Astrocyte of the hippocampus (primary cell): ENCODE measurements at places on chromosomes 7 and 10.

DNA sequence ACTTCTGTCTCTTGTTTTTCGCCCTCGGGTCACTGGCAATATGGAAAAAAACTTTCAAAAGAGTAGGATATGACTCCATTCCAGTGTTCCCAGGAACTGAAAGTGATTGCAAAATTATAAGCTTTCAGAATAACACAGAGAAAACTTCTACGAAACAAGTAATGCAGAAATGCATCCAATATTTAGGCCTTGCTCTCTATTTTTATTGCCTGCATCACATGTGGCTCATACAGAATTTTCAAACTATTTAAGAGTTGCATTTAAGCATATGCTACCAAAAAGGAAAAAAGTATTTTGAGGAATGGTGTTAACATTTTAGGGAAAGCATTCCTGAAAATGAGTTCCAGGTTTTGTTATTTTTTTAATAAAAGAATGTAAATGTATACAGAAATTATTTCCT is 228.0 kb downstream of the CACNB2 start:
- no peak for DNase-seq

DNA sequence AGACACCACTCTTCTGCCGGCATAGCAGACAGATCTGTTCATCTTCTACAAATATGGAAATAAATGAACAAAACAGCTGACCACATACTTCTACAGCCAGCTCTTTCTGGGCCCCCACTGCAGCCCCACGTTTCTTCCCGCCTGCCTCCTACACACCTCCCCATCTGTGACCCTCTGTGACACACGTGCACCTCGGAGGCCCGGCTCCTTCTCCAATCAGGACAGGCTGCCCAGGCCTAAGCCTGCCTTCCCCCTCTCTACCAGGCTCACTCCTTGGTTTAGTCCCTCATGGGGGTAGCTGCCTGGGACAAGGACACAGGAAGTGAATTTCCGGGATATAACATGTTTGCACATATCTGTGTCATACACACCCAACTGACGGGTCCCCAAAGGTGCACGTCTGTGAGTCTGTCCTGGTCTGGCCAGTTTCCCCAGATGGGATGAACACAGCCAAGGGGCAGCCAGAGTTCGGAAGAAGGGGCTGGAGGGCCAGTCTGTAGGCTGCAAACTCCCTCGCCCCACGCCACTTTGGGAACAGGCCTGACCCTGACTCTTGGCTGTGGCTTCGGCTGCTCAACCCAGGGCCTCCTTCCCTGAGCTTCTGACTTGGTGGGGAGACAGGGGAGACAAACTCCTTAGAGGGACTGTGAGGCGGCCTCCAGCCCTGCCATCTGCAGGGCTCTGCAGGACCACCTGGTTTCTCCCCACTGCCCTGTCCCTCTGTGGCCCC is 30.3 kb downstream of the PITRM1 start:
- DNase-seq: no peak

GRCh38 chr7:97018126-97018601 is 6.5 kb downstream of the DLX5 start:
- DNase-seq: no peak

DNA sequence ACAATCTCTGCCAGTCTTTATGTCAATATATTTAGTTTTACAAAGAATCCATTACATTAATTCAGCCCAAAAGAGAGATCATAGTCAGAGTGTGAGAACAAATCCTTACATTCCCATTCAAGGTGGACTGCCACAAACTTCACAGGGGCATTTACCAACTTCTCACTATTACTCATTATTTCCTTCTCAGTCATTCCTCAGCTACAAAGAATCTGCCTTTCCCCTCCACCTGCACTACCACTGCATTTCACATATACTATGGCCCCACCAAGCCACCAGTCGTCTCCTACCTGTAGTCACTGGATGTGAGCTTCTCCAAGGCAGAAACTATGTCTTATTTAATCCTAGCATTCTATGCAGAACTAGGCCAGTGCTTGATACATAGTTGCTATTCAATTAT is 94.3 kb downstream of the USP6NL start:
- DNase-seq: no peak

DNA sequence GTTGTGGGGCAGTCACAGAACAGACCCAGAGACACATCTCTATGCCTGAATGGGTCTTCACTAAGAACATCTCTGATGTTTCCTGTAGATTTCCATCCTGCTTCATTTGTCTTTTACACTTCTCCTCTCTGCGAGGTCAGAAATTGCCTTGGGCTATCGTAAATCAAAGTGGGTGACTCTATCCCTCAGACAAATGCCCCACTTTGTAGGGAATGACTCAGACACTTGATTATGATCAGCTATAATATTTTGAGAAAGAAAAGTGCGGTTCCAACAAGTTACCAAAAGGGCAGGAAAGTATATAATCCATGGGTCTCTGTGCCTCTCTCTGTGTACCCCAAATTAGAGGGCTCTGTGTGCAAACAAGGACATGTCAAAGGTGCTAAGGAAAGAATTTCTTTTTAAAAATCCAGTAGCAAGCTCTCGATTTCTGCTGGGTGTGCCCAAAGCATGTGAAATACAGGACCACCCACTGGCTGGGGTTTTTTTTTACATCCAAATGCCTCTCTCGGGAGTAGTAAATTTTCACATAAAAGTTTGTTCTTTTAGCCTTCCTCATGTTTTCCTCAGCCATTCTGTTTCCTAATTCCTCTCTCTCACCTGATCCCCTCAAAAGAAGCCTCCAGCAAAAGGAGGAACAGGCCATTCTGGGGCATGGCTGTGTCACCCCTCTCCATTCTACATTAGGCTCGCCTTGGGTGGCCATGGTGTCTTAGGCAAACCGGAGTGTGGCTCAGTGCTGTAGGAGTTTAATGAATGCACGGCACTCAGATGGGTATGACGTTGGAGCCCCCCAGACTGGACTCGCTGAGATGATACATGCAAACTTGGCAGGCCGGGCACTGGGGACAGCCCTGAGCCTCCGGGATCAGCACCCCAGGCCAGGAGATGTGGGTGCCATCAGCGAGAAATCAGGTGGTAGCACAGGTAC is 6.3 kb upstream of the OPN4 start:
- DNase-seq: no peak

- DNase-seq: peak; percentile 85
Observed at GRCh38 chr10:112137154-112137987, 46.2 kb downstream of the GPAM start.

- no peak for DNase-seq
Observed at GRCh38 chr10:30505543-30506298, 71.7 kb downstream of the MAP3K8 start.

DNA sequence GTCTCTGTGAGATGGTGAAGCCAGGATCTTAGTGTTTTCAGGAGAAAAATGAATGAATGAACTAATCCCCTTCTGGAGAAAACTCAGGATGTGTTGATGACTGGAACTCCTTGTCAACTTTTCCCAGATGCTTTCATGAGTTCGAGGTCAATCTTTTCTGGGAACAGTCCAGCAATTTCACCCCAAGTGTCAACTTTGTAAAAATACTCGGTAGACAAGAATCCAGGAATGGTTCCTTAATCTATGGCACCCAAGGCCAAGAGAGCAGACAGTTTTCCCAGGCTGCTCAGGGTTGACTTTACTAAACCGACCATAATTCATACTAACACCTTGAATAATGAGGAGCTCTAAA is 31.1 kb upstream of the LYZL1 start:
- no peak for DNase-seq

- peak; percentile 74 for DNase-seq
Observed at GRCh38 chr7:7693881-7694280, 24.5 kb downstream of the RPA3 start.

DNA sequence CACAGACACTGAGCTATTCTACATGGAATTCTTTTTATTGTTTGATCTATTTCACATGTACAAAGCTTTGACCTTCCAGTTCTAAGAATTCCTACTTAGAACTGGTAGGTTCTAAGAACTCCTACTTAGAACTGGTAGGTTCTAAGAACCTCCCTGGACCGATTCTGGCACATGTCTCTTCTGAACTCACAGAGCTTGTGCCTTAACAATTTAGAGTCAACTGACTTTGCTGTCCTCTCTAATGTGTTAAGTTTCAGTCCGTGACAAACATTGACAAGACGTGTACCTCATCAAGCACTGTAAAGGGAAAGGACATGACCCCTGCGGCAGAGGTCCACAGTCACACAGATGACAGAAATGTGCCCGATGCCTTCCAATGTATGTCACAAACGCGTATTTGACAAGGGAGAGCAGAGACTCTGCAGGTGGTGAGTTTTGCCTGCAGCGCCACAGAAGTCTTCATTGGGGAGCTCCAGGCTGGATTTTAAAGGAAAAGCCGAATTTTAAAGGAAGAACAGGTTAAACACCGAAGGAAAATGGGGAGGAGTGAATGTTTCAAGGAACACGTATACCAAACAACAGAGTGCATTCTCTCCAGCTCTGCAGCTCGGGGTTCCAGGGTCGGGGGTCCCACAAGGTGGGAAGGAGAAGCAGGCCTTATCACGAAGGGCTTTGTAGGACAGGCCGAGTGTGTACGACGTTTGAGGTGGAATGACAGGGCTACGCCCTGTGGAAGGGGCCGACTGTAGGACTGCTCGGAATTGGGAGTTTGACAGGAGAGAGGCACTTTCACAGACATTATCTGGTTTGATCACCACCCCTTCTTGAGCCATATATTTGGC is 161.1 kb upstream of the KLF14 start:
- no peak for DNase-seq

DNA sequence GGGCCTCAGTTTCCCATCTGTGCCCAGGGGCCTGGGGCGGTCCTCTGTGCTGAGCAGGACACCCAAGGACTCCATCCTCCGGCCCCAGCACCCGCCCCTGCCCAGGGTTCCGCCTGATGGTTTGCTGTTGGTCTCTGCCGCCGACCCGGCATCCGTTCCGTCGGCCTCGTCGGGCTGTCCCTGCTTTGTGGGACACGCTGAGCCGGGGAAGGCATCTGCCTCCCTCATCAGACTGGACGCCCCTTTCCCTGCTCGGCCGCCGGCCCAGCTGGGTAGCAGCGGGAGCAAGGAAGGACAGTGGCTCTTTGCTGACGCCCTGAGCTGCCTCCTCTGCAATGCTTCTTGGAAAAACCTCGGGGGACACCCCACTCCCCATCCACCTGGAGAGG is 39.5 kb downstream of the FAM20C start:
- DNase-seq: no peak

- DNase-seq: no peak
Observed at GRCh38 chr7:79923953-79924352, 210.7 kb upstream of the GNAI1 start.

GRCh38 chr7:75738604-75738974 is at the start of gene HIP1:
HIP1 (minus strand) TSS chr7:75738941; CDS start chr7:75738920, 21 bp downstream.
- no peak for DNase-seq

GRCh38 chr7:85703251-85704010 is 516.6 kb upstream of the SEMA3D start:
- DNase-seq: no peak

- peak; percentile 49 for DNase-seq
Observed at GRCh38 chr7:73828107-73828803, 2.5 kb upstream of the CLDN4 start.

DNA sequence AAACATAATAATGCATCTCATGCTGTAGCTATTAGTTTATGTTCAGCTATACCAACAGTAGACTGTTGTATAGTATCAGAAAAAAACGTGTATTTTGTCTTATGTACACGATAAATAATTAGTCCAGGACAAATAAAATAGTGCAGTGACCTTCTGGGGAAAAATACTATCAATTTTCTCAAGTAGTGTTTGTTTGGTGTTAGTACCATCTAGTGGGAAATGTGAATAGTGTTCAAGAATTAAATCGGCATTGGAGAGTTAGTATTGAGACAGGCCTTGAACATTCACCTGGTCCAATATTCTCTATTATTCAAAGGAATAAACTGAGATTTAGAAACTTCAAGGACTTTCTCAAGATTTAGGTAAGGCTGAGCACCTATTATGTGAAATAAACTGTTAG is 21.7 kb upstream of the OR2A5 start:
- peak; percentile 44 for DNase-seq

DNA sequence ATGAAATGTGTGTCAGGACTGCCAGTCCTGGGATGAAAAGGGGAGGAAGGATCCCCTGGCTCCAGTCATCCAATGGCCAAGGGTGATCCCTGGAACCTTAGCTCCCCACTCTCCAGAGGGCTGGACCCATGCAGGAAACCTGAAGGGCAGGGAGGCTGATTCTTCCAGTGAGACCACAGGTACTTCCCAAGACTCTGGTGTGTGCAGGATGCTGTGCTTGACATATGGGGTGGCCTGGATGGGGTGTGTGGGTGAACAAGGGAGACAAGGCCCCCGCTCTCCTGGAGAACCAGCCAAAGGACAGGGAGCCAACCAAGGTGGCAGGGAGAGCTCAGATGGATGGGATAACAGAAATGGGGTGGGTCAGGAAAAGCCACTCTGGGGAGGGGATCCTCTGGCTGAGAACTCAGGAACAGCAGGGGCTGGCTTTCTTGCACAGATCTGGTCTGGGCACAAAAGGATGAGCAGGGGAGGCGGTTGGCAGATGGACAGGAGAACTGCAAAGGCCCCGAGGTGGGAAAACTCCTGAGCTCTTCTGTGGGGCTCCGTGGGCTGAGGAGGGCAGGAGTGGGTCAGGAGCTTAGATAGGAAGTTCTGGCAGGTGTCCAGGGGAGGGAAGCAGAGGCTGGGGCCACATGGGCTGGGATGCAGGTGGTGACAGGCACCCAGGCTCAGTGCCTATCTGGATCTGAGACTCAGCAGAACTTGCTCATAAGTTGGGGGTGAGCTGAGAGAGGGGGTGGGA is 100.6 kb downstream of the ARHGAP22 start:
- DNase-seq: no peak

GRCh38 chr10:110492069-110492822 is 5.5 kb upstream of the DUSP5 start:
- DNase-seq: no peak

DNA sequence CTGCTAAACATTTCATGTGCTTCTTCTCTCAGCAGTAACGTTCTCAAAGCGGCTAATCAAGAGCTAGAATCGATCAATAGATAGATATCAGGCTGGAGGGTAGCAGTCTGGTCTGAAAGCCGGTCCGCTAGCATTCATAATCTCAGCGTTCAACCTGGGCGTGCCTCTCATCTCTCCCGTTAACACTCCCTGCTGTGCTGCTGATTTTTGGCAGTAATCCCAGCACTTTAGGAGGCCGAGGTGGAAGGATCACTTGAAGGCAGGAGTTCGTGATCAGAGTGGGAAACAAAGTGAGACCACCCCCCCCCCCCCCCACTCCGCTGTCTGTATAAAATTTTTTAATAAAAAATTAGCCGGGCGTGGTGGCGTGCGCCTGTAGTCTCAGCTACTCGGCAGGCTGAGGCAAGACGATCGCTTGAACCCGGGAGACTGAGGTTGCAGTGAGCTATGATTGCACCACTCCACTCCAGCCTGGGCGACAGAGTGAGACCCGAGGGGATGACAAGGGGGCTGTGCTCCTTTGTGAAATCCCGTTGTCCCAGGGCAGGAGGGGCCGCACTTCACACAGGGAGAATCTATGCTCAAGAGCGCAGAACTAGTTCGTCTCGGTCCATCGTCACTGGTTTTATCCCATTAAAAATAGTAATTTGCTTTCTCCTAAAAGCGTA is 624 bp upstream of the CEP55 start:
- peak; percentile 55 for DNase-seq

DNA sequence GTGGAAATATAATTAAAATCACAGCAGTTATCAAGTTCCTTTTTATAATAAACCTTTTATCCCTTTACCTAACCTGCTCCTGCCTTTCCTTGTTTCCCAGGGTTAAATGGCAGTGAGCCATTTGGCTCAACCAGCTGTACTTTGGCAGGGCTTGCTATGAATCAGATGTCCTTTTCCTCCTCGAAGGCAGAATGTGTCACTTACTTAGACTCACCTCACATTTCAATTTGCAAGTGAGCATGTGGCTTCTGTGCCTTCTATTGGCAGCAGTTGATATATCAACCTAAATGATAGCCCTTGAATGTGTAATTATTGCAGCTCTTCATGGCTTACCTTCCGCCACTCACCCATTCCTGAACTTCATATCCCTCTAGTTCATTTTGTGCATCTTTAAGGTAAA is 301.7 kb downstream of the CSTF2T start:
- DNase-seq: peak; percentile 90

GRCh38 chr10:102352066-102352715 is 43.3 kb upstream of the NFKB2 start:
- DNase-seq: peak; percentile 79
